ENCODE measurements at places on chromosomes 7 and 10.

DNA sequence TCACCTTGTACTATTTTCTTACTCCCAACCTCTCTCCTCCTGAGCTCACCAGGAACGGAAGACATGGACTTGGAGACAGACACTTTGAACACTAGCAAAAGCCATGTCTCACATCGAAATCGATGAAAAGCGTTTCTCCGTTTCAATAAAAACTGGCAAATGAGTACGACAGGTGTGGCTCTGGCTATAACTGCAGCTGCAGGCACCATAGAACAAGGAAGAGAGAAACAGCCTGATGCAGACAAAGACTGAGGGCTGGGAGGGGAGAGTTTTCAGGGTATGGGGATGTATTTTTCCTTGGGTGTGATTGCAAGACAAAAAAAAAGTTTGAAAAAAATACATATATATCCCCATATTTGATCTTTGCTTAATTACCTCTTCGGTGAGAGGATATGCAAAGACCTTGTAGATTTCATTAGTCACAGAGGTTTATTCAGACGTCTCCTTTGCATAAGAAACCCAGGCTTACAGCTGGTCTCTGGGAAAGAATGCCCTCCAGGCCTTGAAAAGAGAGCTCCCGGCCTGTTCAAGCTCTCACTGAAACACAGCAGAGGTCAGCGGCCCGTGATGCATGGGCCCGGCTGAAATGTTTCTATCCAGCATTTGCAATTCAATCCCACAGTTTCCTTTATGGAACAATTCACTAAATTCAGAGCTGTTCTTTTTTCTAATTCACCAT is 63.1 kb downstream of the TLL2 start:
- no peak for DNase-seq

DNA sequence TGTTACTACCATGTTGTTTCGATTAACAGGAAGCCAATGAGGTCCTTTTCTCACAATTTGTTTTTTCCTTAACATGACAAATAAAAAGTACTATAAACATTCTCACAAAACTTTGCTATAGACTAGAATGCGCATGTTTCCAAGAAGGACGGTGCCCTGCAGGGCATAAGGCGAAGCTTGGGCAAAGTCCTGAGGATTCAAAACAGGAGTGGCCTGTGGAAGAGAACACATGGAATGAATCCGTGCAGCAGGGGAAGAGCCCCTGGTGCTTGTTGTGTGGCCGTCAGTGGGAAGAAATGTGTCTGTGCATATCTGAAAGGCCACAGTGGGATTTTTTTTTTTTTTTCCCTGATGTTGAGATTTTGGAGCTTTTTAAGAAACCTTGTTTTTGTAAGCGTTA is 67.6 kb downstream of the ITGA8 start:
- DNase-seq: no peak

DNA sequence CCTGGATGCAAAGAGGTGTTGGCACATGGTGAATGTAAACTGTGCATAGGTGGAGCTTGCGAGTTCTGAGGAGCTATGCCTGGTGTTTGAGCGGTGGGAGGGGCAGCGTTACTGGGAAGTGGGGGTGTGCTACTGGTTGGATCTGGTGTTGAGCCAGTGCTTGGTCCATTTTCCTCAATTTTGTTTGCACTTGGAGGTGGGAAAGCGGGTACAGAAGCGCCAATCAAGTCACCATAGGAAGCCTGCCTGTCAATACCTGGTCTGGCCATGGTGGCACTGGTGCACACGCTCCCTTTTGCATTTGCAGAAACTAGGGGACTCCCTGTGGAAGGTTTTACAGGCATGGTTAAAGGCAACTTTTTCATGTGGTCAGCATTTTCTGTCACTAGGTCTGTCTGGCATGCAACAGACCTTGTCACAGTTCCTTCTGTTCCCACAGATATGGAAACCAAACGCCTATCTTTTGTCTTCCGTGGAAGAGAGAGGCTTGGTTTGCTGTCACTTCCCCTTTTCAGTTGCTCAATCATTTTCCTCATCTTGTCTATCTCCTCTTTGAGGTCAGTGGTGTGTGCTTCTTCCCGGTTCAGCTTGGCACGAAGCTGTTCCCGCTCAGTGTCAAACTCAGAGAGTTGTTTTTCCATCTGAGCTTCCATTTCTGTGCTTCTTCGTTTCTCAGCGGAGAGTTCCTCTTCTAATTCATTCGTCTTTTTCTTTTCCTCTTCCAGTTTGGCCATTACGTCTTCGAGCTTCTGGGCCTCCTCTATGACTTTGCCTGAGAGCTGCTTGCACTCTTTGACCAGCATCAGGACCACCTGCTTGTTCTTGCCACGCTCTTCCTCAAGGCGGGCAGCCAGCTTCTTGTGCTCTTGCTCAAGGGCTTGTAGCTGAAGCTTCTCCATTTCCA is 81.1 kb downstream of the CTTNBP2 start:
- no peak for DNase-seq

DNA sequence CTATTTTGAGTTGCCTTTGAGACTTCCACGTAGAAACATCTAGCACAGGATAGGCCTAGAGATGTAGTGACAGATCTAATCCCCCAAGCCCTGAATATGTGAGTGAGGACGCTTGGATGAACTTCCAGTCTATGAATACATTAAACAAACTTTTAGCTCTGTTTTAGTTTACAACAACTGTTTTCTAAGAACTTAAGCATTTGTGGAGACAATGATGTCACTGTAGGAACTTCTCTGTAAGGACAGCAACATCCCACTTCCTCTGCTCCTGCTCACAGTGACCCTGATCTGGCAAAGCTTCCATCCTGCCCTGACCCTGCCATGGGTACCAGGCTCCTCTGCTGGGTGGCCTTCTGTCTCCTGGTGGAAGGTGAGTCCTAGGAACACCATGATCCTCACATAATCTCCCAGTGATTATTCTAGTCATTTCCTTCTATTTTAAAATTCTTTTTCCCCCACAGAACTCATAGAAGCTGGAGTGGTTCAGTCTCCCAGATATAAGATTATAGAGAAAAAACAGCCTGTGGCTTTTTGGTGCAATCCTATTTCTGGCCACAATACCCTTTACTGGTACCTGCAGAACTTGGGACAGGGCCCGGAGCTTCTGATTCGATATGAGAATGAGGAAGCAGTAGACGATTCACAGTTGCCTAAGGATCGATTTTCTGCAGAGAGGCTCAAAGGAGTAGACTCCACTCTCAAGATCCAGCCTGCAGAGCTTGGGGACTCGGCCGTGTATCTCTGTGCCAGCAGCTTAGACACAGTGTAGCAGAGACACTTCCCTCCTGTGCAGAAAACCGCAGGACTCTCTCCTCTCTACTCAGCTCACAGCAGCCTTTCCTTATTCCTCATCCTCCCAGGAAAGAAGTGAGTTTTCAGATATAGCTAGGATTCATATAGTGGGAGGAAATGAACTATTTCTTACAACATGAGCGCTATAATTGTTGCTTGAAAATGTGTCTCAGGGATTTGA is 194.4 kb upstream of the PRSS1 start:
- no peak for DNase-seq

GRCh38 chr7:96179341-96179740 is 142.6 kb downstream of the SLC25A13 start:
- no peak for DNase-seq

- DNase-seq: no peak
Observed at GRCh38 chr7:111104710-111105109, 13.8 kb downstream of the LRRN3 start.

- DNase-seq: no peak
Observed at GRCh38 chr10:67261300-67261797, 335.5 kb downstream of the LRRTM3 start.

- DNase-seq: no peak
Observed at GRCh38 chr7:123537026-123537642, 2.7 kb upstream of the IQUB start.

GRCh38 chr7:40489844-40490602 is 355.2 kb downstream of the SUGCT start:
- DNase-seq: no peak

GRCh38 chr7:115346685-115347084 is 424.8 kb downstream of the MDFIC start:
- DNase-seq: no peak

- DNase-seq: no peak
Observed at GRCh38 chr7:140686921-140687320, 9.6 kb upstream of the NDUFB2 start.

DNA sequence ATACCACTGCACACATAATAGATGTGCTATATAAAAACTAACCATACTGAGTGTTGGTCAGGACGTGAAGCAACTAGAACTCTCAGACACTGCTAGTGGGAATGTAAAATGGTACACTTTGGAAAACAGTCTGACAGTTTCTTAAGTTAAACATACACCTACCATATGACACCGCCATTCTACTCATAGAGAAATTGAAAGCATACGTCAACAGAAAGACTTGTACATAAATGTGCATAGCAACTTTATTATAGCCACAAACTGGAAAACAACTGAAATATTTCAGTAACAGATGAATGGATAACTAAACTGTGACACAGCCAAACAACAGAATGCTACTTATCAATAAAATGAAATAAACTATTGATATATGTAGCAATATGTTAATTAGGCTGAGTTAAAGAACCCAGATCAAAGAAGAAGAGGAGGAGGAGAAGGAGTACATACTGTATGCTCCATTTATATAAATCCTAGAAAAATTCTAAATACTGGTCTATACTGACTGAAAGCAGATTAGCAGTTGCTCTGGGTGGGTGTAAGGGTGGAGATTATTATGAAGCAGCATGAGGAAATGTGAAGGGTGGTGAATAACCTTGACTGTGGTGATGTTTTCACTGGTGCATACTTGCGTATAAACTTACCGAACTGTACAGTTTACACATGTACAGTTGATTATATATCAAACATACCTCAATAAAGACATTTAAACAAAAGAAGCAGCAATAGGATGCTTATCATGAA is 48.6 kb downstream of the ARHGAP21 start:
- DNase-seq: no peak

GRCh38 chr7:137439829-137440825 is 96.6 kb upstream of the PTN start:
- DNase-seq: no peak

DNA sequence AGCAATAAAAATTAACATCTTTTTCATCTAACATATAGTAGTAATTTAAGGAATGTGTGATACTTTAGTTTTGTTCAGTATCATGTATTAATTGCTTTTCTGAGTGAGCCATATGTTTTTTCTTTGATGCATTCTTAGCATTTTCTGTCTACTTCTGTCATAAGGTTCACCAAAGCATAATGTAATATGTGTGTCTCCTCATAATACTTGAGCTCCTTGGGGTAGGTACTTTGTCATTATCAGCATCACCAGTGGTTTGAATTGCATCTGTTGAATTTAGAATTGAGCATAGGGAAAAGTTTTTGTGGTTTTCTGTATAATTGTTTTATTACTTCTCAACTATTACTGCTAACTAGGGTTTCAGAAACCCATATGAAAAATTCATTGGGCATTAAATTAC is 26.5 kb downstream of the VPS50 start:
- no peak for DNase-seq

DNA sequence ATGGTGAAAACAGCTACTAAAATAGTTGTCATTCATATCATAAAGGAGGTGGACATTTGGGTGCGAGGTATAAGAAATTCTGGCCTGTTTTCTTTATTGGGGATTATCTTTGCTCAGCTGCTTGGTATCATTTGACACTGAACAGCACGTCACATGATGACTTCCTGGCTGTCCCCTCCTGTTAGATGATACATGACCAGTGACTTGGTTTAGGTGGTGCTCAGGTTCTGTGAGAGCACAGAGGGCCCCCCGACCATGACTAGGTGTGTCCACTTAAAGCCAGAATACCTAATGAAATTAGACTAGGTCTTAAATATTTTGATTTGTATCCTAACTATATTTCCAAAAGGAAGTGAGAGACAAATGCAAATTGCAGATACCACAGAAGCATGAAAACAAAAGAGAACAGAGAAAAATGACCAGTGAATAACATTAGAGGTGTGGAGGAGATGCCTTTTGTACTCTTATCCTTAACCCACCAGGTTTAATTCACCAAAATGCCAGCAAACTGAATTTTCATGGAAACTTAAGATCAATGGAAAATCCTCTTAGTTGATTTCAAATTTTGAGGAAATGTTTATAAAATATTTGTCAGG is 50.6 kb upstream of the GJD4 start:
- DNase-seq: no peak

DNA sequence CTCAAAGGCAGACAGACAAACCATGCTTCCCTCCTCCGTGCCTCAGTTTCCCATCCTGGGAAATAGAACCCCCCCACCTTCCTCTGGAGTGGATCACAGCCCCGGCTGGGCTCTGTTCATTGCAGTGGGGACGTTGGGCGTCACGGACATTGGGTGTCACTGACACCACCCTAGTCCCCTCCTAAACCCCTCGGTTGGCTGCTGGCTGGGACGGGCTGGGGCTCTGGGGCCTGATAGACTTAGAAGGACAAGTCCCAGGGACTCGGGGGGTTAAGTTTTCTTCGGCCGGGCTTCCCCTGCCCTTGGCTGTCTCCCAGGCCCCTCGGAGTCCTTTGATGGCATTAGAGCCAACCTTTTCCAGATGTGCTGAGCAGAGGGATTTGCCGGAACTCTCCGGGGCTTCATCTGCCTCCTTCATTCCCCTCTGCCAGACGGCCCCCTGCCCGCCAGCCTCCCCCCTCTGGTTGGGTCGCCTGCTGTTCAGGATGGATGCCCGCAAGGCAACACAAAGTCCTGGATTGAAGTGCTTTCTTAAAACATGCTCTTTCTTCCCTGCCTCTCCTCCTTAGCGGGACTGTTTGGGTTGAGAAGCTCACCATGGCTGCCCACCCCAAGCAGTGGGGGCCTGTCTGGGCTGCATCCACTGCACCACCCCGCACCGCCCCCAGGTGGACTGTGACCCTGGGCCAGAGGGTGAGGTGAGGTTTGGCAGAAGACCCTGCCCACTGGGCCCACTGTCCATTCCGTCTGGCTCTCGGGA is 73.0 kb downstream of the COL26A1 start:
- no peak for DNase-seq

DNA sequence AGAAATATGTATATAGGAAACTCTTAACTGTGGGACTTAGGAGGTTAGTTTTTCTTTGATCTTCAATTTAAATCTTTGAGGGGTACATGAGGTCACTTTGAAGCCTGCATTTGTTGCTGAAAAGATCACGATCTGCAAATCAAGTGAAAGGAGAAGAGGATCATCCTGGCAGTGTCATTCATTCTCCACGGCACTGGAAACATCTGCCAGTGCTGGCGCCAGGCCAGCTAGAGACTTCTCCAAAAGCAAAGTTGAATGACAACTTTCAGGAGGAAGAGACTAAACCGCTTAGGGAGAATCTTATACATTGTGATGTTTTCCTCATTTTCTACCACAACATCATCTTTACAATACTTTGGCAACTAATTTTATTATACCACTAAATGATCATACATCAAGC is 42.5 kb downstream of the MRC1 start:
- DNase-seq: no peak

- no peak for DNase-seq
Observed at GRCh38 chr10:16559236-16559773, 37.6 kb upstream of the C1QL3 start.

All from GM19239 (cell line).